ENCODE measurements at places on chromosomes 4 and X. TPM values are rescaled to one million over a fixed set of nuclear protein-coding genes. Genes with fewer than 3 reads are reported as not detected.
A peak's percentile ranks its signal among the peaks of the same experiment; 100 is the strongest.

DNA sequence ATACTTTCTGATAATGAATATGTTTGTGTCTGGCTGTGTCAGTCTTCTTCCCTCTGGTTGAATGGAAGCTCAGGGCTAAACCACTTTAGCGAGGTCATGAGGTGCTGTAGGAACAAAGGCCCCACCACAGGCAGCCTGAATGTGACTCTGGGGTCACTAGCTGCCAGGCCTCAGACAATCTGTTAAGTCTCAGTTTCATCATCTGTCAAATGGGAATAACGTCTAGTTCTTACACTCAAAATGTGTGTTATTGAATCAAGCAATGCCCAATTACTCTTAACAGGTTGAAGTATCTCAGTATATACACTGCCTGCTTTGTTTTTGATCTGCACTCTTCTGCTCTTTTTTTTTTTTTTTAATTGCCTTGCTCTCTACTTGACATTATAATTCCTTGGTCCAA, 148.6 kb downstream of the STK32B start:
- no peaks in the 10 kb centered on the region for H3K36me3 ChIP-seq
- no peaks in the 10 kb centered on the region for H3K4me1 ChIP-seq
- DNase-seq = no peak
- H3K27ac ChIP-seq = no peak overlapping the region
- H3K4me3 ChIP-seq = no peak overlapping the region

DNA sequence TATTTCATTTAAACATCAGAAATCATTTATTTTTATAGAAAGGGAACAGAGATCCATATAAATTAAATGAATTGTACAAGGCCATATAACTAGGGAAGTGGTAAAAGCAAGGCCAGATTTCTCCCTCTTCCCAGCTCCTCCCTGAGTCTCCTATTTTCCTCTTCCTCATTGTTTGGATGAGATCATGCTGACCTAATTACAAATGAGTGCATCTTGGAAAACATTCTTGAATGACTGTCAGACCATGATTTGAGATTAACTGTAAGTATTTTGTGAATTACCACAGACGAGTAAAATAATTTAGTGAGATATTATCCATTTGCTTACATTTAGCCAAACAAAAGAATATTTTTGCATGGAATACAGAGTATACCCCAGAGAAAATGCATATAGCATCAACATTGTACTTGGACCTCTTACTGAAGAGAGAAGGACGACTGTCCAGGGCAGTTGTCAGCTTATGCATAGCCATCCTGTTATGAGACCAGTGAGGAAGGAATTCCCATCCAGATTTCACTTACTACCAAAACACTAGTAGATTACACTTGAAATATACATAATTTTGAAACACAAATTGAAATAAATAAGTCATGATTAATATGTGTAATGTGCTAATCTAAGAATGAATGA, 47.3 kb downstream of the SLAIN2 start:
- no peak overlapping the region for H3K27ac ChIP-seq
- H3K27me3 ChIP-seq = no peaks in the 10 kb centered on the region
- peaks cover 4% of the 10 kb centered on the region for H3K4me1 ChIP-seq
- H3K4me3 ChIP-seq = no peak overlapping the region
- peaks cover 9% of the 10 kb centered on the region for H3K36me3 ChIP-seq
- no peak for DNase-seq

- H3K27ac ChIP-seq = peak overlapping the region; percentile 27
- H3K4me3 ChIP-seq = no peak overlapping the region
- DNase-seq = no peak
- H3K27me3 ChIP-seq = no peaks in the 10 kb centered on the region
- H3K36me3 ChIP-seq = no peaks in the 10 kb centered on the region
Observed at GRCh38 chrX:57900975-57901374, 9.3 kb downstream of the ZXDA start.

GRCh38 chr4:183971929-183972490, 66.9 kb downstream of the STOX2 start:
- no peak overlapping the region for H3K4me3 ChIP-seq
- H3K27ac ChIP-seq = no peak overlapping the region
- no peaks in the 10 kb centered on the region for H3K4me1 ChIP-seq
- H3K36me3 ChIP-seq = no peaks in the 10 kb centered on the region
- DNase-seq = no peak

DNA sequence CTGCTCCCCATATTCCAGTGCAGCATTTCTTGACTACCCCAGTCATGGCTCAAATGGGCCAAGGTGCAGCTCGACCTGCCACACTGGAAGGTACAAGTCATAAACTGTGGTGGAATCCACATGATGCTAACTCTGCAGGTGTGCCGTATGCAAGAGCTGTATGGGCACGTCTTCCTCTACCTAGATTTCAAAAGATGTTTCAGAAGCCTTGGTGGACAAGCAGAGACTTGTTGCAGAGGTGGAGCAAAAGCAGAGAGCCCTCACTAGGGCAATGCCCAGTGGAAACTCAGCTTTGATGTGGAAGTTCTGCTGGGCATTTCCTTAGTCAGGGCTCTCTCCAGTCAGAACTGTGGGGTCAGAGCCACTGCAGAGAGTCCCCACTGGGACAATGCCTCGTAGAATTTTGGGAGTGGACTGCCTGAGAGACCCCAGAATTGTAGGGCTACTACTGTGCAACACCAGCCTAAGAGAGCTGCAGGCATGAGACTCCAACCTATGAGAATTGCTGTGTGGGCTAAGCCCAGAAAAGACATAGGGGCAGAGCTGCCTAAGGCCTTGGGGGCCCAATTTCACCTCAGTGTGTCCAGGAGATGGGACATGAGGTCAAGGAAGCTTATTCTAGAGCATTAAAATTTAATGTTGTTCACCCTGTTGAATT, 65.7 kb downstream of the BEX3 start:
- no peaks in the 10 kb centered on the region for H3K27me3 ChIP-seq
- H3K36me3 ChIP-seq = no peaks in the 10 kb centered on the region
- no peak overlapping the region for H3K27ac ChIP-seq
- H3K4me3 ChIP-seq = no peak overlapping the region
- DNase-seq = no peak
- no peaks in the 10 kb centered on the region for H3K4me1 ChIP-seq

DNA sequence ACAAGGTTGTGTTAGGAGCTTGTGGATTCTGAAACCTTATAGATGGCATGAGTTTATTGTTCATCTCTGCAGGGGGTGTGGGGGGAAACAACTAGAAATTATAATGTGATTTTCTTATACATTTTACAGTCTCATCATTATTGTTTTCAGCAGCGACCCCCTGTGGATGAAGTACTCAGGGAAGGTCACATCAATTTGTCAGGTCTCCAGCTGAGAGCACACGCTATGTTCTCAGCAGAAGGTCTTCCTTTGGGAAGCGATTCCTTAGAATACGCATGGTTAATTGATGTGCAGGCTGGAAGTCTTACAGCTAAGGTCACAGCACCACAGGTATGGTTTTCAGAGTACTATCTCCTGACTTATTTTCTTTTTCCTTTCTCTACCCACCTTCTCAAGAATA, 72.2 kb downstream of the BLTP1 start:
- H3K4me1 ChIP-seq = no peaks in the 10 kb centered on the region
- H3K4me3 ChIP-seq = no peak overlapping the region
- H3K27ac ChIP-seq = no peak overlapping the region
- DNase-seq = no peak

- H3K36me3 ChIP-seq = no peaks in the 10 kb centered on the region
- no peaks in the 10 kb centered on the region for H3K4me1 ChIP-seq
- no peak for DNase-seq
- no peaks in the 10 kb centered on the region for H3K27me3 ChIP-seq
Observed at GRCh38 chrX:105765691-105766090, 56.6 kb upstream of the NRK start.

GRCh38 chrX:39862963-39863362, 234.8 kb downstream of the BCOR start:
- no peaks in the 10 kb centered on the region for H3K36me3 ChIP-seq
- no peaks in the 10 kb centered on the region for H3K27me3 ChIP-seq
- H3K4me3 ChIP-seq = no peak overlapping the region
- H3K4me1 ChIP-seq = no peaks in the 10 kb centered on the region

DNA sequence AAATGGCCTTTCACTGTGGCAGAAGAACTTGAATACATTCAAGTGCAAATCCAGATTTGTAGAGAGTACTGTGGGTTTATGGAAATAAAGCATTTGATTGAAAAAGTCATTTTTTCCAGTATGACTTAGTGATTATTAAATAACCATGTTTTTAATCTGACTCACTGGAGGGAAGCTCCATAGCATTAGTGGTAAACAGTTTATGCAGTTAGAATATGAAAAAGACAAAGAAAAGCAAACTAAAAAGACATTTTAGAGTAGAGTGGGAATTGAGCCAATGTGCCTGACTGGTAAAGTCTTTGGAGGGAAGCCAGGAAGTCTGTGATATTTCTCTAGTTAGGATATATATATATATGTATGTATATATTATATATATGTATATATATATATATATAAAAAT, 53.4 kb downstream of the FAT4 start:
- H3K4me1 ChIP-seq = no peaks in the 10 kb centered on the region
- H3K27me3 ChIP-seq = no peaks in the 10 kb centered on the region
- H3K27ac ChIP-seq = peak overlapping the region; percentile 71
- H3K36me3 ChIP-seq = no peaks in the 10 kb centered on the region
- peak overlapping the region; percentile 25 for H3K4me3 ChIP-seq

- DNase-seq = no peak
- no peak overlapping the region for H3K4me3 ChIP-seq
- no peaks in the 10 kb centered on the region for H3K36me3 ChIP-seq
- no peaks in the 10 kb centered on the region for H3K4me1 ChIP-seq
Observed at GRCh38 chr4:113212613-113213012, 163.2 kb downstream of the ANK2 start.

GRCh38 chr4:33160126-33160525, 2440.0 kb downstream of the PCDH7 start:
- no peaks in the 10 kb centered on the region for H3K27me3 ChIP-seq
- H3K36me3 ChIP-seq = no peaks in the 10 kb centered on the region
- H3K27ac ChIP-seq = no peak overlapping the region

GRCh38 chr4:169029947-169030346, 19.9 kb upstream of the CBR4 start:
- no peak for DNase-seq
- H3K4me1 ChIP-seq = no peaks in the 10 kb centered on the region
- no peaks in the 10 kb centered on the region for H3K36me3 ChIP-seq
- no peak overlapping the region for H3K4me3 ChIP-seq
- no peaks in the 10 kb centered on the region for H3K27me3 ChIP-seq

- DNase-seq = no peak
- no peaks in the 10 kb centered on the region for H3K27me3 ChIP-seq
- peaks cover 43% of the 10 kb centered on the region for H3K4me1 ChIP-seq
- no peaks in the 10 kb centered on the region for H3K36me3 ChIP-seq
- peak overlapping the region; percentile 92 for H3K27ac ChIP-seq
Observed at GRCh38 chr4:6710282-6710681, 617 bp upstream of the MRFAP1L1 start.

DNA sequence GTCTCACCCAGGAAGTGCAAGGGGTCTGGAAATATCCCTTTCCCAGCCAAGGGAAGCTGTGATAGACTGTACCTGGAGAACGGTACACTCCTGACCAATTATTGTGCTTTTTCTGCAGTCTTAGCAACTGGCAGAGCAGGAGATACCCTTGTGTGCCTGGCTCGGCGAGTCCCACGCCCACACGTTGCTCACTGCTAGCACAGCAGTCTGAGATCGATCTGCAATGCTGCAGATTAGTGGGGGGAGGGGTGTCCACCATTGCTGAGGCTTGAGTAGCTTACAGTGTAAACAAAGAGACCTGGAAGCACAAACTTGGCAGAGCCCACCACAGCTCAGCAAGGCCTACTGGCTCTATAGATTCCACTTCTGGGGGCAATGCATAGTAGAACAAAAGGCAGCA, 138.5 kb downstream of the CHRDL1 start:
- no peaks in the 10 kb centered on the region for H3K36me3 ChIP-seq
- DNase-seq = no peak
- no peaks in the 10 kb centered on the region for H3K4me1 ChIP-seq
- no peak overlapping the region for H3K27ac ChIP-seq

DNA sequence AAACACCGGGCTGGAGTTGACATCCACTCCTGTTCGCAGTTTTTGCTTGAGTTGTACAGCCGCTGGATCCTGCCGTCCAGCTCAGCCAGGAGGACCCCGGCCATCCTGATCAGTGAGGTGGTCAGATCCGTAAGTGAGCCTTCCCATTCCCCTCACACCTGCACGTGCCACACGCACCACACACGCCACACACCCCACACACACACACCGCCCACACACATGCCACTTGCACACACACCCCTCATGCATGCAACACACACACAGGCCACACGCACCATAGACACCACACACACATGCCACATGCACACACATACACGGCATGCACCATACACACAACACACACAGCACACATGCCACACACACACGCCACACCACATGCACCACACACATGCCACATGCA, 20.1 kb upstream of the MSANTD1 start:
- no peaks in the 10 kb centered on the region for H3K27me3 ChIP-seq
- H3K4me1 ChIP-seq = no peaks in the 10 kb centered on the region
- no peak overlapping the region for H3K4me3 ChIP-seq
- no peak overlapping the region for H3K27ac ChIP-seq
- DNase-seq = no peak

- DNase-seq = peak; percentile 96
- peak within 1 kb of the TSS; percentile 70 for H3K27ac ChIP-seq
- H3K4me3 ChIP-seq = peak within 1 kb of the TSS; percentile 65
- H3K36me3 ChIP-seq = no peaks in the 10 kb centered on the region
- H3K27me3 ChIP-seq = no peaks in the 10 kb centered on the region
- peaks cover 5% of the 10 kb centered on the region for H3K4me1 ChIP-seq
Observed at GRCh38 chr4:75630174-75630936, at the start of gene CDKL2. Gene CDKL2 (minus strand): TSS chr4:75630528. CDS start chr4:75625988, 4,540 bp downstream.

- no peaks in the 10 kb centered on the region for H3K27me3 ChIP-seq
- no peak for DNase-seq
- no peak overlapping the region for H3K4me3 ChIP-seq
- H3K36me3 ChIP-seq = no peaks in the 10 kb centered on the region
Observed at GRCh38 chrX:8914681-8915080, 113.5 kb upstream of the FAM9A start.

- no peak overlapping the region for H3K27ac ChIP-seq
- no peak for DNase-seq
- no peaks in the 10 kb centered on the region for H3K36me3 ChIP-seq
- H3K4me1 ChIP-seq = no peaks in the 10 kb centered on the region
- no peak overlapping the region for H3K4me3 ChIP-seq
Observed at GRCh38 chrX:8848911-8849310, 47.7 kb upstream of the FAM9A start.

GRCh38 chr4:48986654-48987164, 634 bp downstream of the CWH43 start:
- peak overlapping the region; percentile 77 for H3K27ac ChIP-seq
- H3K4me3 ChIP-seq = peak overlapping the region; percentile 27
- H3K4me1 ChIP-seq = peaks cover 22% of the 10 kb centered on the region
- no peaks in the 10 kb centered on the region for H3K36me3 ChIP-seq

GRCh38 chrX:139224953-139225665, 305.4 kb upstream of the F9 start:
- no peak overlapping the region for H3K4me3 ChIP-seq
- H3K27ac ChIP-seq = no peak overlapping the region
- H3K27me3 ChIP-seq = no peaks in the 10 kb centered on the region

CPE gene
- total RNA-seq = 16.4 TPM

MAGEA10 gene
- not detected for total RNA-seq

PDE6B gene
- total RNA-seq = 2.5 TPM

TBX22 gene
- not detected for total RNA-seq

NPY2R gene
- total RNA-seq = 0.64 TPM

CSAG2 gene
- not detected for total RNA-seq

All from transverse colon (tissue), 4 donors.